ENCODE measurements at places on chromosomes 1 and 21.

- no peak for DNase-seq
These were observed 19.5 kb downstream of the ETS2 start for GRCh38 chr21:38825269-38825668.

GRCh38 chr1:78691995-78692747 is 42.5 kb downstream of the IFI44 start:
- no peak for DNase-seq

- no peak for DNase-seq
These were observed at the start of gene FCRL6 for GRCh38 chr1:159802111-159802510. Gene FCRL6, plus strand, starts transcription at chr1:159802360. Its CDS starts 65 bp downstream, at chr1:159802425.

GRCh38 chr1:27057801-27058625 is 45.4 kb upstream of the TENT5B start:
- no peak for DNase-seq

DNA sequence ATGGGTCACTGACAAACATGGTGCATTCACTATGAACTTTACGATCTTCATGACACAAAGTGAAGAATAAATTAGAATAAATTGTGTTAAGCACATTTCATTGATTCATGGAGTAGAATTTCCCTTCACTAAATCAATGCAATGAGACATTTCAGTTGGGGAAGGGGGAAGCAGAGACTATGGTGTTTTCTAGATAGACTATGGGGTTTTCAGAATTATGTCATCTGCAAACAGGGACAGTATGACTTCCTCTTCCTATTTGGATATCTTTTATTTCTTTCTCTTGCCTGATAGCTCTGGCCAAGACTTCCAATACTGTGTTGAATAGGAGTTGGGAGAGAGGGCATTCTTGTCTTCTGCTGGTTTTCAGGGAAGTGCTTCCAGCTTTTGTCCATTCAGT is 80.0 kb upstream of the C1orf105 start:
- no peak for DNase-seq

- no peak for DNase-seq
These were observed 153.5 kb downstream of the RERE start for GRCh38 chr1:8663915-8664329.

- DNase-seq, result no peak
These were observed 23.7 kb downstream of the SPOCD1 start for GRCh38 chr1:31792116-31792515.

DNA sequence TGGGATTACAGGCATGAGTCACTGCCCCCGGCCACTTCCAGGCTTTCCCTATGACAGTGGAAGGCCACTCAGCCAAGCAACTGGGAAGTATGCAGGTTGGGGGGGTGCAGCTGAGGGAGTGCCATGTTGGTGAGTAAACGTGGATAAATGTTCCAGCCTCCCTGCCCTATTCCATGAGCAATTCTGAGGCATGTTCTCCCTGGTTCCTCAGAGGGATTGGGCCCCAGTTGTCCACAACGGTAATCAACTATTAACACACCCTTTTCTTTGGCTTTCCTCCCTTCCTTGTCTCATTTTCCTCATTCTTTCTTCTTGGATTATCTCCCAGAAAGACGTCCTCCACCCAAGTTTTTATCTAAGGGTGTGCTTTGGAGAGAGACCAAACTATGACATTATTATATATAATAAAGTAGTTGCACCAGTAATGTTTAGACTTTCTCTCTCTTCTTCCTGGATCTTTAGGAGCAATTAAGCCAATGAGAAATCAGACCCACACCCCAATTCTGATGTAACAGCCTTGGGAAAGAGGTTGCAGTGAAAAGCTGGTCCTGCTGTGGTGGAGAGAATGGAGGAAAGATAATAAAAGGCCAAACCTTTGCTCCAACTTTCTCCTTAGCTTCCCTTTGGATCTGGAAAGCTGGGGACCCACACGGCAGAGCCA is 6.8 kb upstream of the SLAMF9 start:
- no peak for DNase-seq

GRCh38 chr21:15669247-15669646 is 60.5 kb upstream of the USP25 start:
- DNase-seq, result no peak

- no peak for DNase-seq
These were observed 434.4 kb downstream of the PTPRU start for GRCh38 chr1:29670752-29671151.

DNA sequence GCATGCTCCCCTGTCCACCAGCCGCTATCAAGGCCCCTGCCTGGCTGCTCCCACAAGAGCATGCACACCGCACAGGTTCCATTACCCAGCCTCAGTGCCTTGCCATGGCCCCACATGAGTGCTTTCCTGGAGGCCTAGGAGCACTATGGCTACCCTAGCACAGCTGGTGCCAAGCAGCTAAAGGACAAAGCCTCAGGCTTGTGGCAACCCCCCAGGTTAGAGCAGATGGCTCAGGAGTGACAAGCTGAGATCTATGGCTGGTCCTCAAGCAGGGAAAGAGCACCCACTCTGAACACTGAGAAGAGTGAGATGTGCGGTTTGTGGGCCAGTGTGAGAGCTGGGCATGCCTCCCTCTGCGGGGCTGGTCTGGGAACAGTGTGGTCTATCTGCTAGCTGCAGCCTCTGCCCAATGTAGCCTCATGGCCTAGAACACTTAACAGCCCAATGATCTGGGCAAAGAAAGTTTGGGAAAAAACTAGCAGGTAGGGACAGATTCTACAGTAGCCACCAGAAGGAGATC is 129.8 kb downstream of the VAV3 start:
- DNase-seq, result no peak

DNA sequence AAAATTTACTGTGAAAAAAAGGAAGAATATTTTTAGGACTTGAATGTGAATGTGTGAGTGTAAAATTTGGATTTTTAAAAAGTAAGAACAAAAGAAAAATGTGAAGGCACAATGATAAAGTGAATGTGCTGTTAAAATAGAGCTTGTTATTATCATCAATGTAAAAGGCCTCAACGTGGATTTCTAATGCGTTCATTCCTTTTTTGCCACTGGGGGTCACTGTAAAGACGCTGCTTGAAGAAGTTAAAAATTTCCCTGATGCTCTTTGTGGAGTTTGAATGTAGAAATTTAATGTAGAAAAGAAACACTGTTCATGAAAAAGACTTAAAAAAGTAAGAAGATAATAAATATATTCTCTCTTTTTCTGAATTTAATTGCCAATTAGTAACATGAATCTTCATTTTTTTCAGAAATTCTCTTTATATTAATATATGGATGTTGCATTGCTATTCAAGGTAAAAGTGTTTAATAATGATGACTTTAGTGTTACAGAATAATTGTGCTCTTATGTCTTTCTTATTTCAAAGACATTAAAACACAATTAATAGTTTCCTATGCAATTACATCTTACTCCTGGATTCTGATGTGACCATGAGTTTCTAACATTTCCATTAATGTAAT is 161.5 kb downstream of the DNM3 start:
- DNase-seq, result peak; percentile 27

DNA sequence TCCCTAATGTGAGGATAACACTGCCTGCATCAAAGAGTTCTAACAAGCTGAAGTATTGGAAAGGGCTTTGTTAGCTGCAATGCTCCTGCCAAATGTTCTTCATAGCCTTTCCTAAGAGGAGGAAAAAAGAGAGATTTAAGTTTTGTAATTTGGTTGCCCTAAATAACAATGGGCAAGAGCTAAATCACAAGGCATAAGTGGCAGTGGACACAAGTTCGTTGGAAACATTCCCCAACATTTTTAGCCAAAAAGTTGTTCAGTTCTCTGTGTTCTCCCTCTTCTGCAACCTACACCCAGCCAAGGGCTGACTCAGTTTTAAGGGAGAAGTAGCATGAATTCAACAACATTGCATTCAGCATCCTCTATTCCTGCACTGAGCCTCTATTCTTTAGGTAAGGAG is 2.6 kb upstream of the UQCRHL start:
- no peak for DNase-seq

DNA sequence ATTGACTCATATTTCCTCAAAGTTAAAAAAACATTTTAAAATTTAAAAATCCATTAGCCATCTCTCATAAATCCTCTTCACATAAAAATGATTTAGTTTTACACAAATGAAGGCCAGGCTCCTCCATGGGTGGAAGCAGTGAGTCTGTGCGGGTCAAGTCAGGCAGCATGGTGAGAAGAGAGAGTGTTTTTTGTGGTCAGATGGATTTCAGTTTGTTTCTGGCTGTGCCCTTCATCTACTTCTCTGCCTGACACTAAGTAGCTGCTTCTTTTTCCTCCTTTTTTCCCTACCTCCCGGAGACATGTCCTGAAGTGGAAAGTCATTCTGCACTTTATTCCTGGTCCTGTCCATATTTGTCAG is 10.3 kb downstream of the PLA2G4A start:
- DNase-seq, result no peak

DNA sequence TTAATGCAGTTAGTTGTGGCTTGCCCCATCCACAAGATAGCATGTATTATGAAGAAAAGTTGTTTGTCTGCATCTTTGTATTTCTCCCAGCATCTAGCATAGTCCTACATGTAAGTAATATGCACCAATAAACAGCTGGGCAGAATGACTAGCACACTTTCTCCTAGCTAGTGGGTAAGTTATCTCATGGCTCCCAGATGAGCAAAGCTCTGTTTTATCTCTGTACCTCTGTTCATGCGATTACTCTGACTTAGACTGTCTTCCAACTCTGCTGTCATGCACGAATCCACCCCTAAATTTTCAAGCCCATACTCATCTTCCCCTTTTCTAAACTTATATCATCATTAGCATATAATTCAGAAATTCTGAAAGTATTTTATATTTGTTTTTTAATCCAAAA is 37.5 kb upstream of the KCTD3 start:
- no peak for DNase-seq

- DNase-seq, result no peak
These were observed 974 bp upstream of the FNBP1L start for GRCh38 chr1:93446837-93447451.

- no peak for DNase-seq
These were observed 18.6 kb upstream of the TMPRSS2 start for GRCh38 chr21:41526478-41527087.

DNA sequence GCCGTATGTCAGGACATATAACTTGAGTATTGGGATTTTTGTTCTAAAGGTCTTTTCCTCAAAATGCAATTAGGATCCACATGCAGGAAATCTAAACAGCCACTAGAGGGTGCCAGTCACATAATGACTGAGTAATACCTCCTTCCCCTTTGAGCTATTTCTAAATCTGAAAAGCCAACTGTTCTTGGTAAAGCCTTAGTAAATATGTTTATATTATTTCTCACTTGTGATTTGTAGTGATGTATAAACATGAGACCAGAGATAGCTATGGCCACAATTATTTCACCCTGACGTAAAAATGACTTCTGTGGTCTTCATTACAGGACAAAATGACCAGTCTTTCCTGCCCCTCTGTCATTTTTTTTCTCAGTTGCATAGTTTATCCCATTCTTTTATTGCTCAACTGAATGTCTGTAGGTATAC is 41.0 kb upstream of the DR1 start:
- DNase-seq, result peak; percentile 2

- no peak for DNase-seq
These were observed 12.7 kb upstream of the IFI16 start for GRCh38 chr1:158996998-158997397.

GRCh38 chr1:89757532-89757931 is 63.3 kb upstream of the LRRC8D start:
- no peak for DNase-seq

- no peak for DNase-seq
These were observed 56.7 kb downstream of the S1PR1 start for GRCh38 chr1:101293461-101294051.

DNA sequence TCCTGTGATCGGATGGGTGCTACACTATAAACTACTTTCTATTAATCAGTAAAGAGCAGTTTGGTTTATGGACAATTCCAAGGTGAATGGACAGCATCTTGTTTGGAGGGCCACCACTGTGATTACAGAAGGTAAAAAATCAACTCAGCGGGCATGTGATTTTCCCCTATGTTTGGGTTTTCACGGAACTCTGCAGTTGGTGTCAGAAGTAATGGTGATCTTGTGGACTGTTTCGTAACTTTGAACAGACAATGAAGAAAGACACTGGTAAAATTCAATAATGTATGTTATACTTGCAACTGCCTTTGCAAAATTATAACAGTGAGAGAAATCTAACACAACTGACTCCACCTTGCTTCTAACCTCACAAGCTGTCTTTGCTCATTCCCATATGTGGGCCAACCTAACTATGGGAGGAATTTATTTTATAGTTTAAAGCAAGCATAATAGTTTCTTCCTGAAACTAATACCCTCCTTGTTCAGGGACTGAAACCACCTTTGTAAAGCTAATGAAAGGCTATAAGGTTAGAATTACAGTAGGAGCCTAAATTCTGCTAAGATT is 53.2 kb downstream of the TRIM33 start:
- DNase-seq, result no peak

- DNase-seq, result no peak
These were observed 45.9 kb upstream of the CSF3R start for GRCh38 chr1:36528361-36529349.

- DNase-seq, result no peak
These were observed 497.8 kb downstream of the TTLL7 start for GRCh38 chr1:83500987-83501591.

DNA sequence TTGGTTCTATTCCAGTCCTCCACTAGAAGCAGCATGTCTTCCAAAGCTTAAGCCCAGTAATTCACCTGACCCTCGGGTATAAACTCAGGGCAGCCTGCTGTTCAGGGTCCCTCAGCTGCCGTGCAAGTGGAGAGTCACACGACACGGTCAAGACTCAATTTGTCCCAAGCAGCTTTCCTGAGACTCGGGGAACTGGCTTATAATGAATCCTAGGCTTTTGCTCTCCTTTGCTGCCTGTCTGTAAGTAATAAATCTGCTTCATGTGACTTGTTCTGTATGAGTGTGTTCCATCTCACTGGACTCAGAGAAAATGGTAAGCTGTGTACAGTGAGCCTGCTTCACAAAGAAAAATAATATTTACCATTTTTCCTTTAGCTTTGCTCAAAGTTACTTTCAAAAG is 119.8 kb downstream of the CYYR1 start:
- no peak for DNase-seq

DNA sequence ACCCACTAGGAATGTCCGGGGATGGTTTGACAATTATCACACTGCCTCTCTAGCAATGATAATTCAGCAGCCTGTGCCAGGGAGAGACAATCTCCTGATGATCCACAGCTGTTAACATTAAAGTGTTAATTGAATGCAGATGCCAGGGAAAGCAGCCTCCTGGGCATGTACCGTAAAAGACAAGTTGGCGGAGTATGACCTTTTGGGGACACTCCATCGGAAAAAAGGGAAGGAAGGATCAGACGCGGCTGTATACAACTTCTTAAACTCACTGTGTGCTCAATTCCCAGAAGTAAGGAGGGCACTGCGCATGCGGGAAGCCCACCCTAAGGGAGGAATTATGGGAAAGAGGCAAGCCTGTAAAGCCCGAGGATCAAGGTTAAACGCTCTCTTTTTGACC is 62.6 kb downstream of the MAP3K7CL start:
- DNase-seq, result no peak

GRCh38 chr21:33266050-33266788 is at the start of gene IL10RB:
Gene IL10RB, plus strand, starts transcription at chr21:33266367. Its CDS starts 99 bp downstream, at chr21:33266466.
- no peak for DNase-seq
